ENCODE measurements at places on chromosomes 7 and 10.

DNA sequence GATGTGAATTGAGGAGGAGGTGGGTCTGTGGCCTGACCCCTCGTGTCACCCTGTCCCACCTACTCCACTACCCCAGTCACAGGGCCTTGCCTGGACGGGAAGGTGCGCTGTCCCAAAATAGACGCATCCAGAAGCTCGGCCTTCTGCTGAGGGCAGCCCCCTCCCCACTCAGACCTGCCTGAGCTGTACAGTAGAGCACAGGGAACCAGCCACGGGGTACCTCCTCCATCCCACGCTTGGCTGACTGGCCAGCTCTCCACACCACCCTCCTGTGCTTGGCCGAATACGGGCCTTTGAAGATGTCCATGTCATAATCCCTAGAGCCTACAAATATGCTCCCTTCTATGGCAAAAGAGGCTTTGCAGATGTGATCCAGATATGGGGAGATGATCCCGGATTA lies 88.3 kb downstream of the CHST15 start:
- DNase-seq, result no peak

GRCh38 chr7:90595342-90595800 lies 750 bp upstream of the CDK14 start:
- DNase-seq, result no peak

DNA sequence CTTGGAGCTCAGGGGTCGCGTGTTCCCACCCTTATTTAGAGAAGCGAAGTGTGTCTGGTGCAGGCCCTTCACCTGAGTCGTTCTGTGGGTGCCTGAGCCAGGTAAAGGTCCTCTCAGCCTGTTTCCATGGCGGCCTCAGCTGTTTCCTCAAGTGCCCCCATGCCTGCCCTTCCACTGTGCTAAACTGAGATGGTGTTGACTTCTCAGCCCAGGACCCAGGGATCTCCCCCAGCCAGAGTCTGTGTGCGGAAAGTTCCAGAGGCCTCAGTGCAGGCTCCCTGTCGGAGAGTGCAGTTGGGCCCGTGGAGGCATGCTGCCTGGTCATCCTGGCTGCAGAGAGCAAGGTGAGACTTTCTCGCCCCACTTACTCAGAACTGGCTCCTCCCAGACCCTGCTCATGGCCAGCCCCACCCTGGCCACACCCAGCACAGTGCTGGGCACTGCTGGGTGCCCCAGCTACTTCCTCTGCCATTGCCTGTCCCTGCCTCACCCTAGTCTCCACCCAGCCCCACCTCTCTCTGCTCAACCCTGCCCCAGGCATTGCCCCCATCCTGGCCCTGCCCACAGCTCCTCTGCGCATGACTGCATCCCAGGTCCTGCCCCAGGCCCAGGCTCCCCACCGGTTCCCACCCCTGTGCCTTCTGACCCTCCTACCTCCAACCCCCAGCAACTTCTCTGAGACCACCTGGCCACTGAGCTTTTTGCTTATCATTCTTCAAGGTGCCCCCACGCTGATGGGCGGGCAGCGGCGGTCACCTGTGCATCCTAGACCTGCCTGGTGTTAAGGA lies 20.3 kb downstream of the NACAD start:
- DNase-seq, result no peak

DNA sequence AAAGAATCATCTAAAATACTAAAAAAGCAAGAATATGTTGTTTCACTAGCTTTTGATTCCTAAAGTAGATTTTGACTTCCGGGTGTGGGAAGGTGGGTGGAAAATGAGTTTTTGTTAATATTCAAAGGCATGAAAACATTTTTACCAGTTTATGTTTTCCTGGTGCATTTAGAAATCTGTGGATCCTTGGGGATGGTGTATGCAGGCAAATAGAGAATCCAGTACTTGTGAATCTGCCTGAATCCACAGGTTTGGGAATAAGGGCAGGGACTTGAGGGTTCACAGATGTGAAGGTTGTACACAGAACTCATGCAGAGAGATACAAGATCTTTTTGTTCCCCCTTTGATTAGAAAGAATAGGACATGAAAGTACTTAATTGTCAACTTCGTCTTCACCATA lies 22.4 kb downstream of the AUTS2 start:
- no peak for DNase-seq

- peak; percentile 73 for DNase-seq
These were observed 70.5 kb downstream of the ZMIZ1 start for GRCh38 chr10:79139124-79139835.

DNA sequence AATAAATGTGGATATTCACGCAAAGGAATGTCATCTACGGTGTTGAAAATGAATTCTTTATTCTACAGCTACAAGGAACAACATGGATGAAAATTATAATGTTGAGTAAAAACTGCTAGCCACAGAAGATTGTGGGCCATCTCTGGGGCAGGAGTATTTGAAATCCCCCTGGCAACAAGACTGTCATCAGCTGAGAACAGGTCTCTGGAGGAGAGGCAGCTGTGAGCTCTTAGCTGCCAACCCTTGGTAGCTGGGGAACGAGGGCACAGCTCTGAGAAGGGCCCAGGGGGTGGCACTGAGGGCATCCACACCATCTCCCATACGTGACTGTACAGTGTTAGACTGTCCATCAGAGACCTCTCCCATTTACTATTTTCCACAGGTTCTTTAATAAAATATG lies 340.1 kb upstream of the MGMT start:
- DNase-seq, result no peak

DNA sequence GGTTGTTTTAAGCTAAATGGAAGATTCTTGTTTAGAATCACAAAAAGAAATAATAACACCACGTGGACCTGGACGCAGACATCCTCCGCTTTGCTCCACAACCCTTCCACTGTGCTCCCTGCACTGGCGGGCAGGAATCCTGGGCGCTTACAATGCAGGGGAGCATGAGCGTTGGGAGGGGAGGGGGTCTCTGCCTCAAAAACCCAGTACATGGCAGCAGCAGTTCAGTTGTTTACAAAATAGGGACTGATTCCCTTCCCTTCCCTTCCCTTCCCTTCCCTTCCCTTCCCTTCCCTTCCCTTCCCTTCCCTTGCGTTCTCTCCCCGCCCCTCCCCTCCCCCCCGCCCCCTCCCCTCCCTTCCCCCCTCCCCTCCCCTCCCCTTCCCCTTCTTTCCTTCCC lies 169.6 kb upstream of the ITGB1 start:
- no peak for DNase-seq

GRCh38 chr10:119832951-119833350 lies 39.7 kb downstream of the MCMBP start:
- DNase-seq, result peak; percentile 87

DNA sequence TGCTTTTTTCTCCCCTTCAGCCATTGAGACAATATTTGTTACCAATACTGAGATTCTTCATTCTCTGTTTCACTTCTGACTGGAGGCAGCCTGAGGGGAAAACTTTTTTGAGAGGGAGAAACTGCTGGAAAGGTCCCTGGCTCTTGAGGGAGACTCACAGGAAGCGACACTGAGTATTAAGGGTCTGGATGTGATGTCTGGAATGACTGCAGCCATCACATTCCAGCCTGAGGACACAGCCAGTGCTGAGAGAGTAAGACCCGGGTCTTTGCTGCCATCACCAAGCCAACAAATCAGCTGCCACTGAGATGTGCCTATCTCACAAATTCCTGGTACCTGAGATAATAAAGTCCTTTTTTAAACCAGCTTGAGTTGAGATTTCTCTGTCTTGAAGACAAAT lies 157.4 kb downstream of the DPY19L1 start:
- DNase-seq, result no peak

- DNase-seq, result peak; percentile 59
These were observed 36.3 kb downstream of the TRIL start for GRCh38 chr7:28921822-28922221.

DNA sequence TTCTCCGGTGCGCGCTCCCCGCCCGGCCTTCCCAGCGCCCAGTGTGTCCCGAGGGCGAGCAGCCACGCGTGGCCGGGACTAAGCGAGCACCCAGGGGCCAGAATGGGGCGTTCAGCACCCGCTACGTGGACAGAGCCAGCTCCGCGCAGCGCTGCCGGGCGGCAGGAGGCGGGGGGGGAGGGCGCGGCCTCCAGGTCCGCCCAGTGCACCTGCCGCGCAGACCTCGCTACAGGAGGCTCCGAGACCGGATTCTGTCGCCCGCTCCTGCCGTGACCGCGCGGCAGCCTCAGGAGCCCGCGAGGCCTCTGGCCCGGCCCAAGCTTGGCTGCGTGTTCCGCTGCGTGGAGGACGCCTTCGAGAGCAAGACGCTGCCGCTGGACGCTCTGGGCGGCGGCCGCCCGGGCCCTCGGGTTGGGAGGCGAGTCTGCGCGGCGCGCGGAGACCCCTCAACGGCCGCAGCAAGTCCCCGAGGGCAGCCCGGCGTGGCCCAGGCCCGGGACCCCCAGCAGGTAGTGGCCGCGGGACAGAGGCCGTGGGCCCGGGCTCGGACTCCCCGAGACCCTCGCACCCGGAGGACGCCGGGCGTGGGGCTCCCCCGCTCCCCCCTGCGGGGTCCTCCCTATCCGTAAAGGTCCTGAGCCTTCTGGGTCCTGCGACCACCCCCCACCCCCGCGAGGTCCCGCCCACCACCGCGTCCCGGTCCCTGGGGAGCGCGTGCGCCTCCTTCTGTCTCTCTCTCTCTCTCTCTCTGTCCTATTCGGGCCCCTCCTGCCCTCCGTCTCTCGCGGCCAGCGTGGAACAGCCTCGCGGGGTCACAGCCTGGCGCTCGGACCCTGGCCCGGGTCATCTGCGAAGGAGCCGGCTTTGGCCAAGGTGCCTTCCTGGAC lies 904 bp upstream of the DPYSL4 start:
- DNase-seq, result no peak

DNA sequence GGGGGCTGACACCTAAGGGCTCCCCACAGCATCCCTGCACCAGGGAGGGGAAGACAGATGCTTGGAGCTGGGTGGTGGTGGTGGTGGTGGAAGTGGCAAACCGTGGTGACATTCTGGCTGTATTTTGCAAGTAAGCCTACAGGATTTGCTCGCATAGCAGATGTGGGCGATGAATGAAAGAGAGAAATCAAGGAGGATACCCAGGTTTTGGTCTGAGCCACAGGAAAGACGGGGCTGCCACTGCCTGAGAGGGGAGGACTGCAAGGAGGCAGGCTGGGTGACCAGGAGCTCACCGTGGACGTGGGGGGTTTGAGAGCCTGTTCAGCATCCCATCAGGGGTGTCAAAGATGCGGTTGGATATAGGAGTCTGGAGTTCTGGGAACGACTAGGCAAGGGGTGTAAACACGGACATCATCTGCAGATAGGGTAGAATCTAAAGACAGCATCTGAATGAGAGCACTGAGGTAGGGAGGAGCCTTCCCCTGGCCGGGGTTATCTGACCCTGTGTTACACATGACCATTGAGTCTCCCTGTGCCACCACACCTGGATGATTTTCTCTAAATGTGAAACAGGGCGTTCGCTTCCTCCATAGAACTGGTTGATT lies 49.7 kb downstream of the TSPAN15 start:
- no peak for DNase-seq

DNA sequence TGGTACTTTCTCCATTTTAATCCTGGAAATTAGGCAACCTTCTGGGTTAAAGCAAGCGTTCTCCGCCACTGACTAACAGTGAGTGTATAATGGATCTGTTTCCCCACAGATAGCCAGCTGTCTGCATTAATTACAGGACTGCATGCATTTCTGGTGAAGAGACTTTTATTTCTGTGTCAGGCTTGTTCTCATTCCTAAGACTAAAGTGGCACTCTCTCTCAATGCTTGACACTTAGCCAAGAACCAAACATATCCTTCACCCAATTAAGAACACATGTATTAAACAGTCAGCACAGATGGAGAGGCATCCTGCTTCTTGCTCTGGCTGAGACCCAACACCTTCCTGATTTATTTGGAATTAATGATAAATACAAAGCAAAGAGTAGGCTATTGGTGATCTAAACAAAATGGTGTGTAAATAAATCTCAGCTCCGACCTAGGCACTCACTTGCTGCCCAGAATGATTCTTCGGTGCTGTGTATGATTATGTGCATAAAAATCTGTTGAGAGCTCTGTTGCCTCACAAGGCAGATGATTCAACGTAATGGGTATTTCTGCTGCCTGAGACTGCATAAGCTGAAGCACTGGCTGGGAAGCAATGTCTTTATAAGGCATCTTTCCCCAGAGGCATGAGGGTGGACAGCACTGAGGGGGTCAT lies 16.8 kb downstream of the CALU start:
- DNase-seq, result no peak

- peak; percentile 44 for DNase-seq
These were observed 145.3 kb upstream of the FAM3C start for GRCh38 chr7:121541457-121541856.

GRCh38 chr10:7075110-7075509 lies 335.7 kb downstream of the SFMBT2 start:
- no peak for DNase-seq

GRCh38 chr10:48838834-48839233 lies 100.8 kb downstream of the LRRC18 start:
- DNase-seq, result no peak

DNA sequence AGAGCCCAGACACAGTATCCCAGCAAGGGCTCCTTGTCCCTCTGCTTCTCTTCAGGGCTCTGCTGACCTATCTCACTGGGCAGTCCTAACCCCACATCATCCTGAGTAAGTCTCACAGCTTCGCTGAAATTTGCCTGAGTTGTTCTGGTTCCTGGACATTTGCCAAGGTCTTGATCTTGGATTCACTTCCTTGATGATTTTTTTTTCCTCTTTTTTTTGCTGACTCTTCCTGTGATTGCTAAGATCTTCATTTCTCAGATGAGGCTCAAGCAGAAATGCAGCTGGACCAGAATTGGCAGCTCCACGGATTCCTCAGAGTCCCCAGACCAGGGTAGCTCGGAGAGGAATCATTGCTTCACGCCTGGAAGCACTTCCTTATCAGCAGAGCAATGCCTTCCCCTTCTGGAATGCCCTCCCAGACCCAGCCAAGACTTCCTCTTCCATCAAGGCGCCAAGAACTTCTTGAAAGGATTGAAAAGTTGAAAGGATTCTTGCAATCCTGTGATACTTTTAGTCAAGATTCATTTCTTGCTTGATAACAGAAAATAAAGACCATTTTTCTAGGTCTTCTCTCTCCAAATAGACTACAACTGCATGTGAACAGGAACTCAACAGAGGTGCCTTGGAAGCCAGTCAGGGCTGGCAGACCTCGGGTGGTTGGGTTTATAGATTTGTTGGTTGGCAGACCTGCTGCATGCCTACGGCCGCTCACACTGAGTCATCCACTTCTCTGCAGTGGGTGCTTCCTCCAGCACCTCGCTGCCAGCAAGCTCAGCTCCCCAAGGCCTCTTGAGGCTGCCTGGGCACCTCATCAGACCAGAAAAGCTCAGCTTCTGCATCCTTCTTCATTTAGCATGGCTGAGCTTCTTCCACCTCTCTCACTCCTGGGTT lies 8.8 kb upstream of the AFAP1L2 start:
- DNase-seq, result peak; percentile 95

- DNase-seq, result no peak
These were observed 61.8 kb upstream of the TRIL start for GRCh38 chr7:29019896-29020295.

All from renal cortical epithelial cell (primary cell).